ENCODE measurements at places on chromosomes 4 and X.

DNA sequence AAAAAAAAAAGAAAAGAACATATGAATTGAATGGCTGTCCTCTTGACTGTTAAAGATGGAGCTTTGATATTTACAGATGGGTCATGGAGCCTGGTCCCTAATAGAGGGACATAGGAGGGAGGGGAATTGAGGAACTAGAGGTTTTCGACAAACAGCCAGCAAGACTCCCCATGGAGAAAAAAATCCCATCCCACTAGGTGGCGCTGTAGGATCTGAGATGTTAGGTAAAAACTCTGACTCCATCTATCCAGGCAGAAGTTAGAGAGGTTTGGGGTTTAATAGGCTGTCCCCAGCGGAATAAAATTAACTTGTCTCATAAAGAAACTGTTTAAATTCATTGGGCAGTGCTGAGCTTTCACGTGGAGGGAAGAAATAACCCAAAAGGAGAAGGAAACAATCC is 45.9 kb downstream of the HMGB2 start:
- DNase-seq: peak; percentile 32

DNA sequence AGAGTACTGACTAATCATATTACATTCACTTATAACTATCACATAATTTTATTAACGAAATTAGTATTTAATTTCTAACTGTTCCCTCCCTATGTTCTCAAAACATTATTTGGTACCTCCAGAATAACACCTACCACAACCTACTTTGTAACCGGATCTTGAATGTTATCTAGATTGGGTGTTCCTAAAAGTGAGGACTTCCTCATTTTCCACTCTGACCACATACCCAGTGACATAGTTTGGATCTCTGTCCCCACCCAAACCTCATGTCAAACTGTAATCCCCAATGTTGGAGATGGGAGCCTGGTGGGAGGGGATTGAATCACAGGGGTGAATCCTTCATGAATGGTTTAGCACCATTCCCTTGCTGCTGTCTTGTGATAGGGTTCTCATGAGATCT is 21.8 kb downstream of the NR3C2 start:
- no peak for DNase-seq

- no peak for DNase-seq
Observed at GRCh38 chrX:123215397-123216089, 31.5 kb downstream of the GRIA3 start.

DNA sequence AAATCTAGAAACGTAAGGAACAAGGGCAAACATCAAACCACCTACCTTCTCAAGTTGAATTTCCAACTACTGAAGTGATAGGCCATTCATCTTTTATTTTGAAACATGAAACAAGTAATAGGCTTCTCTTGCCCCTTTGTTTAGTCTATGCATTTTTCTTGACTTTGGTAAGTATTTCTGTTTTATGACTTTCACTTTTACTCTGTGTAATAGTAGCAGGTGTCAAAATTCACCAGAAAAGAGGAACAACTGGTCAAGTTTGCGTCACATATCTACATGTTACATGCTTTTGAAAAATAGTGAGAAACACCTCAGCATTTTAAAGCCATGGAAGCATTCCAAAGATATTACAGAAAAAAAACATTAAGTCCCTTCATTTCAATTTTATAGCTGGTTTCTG is 157.1 kb upstream of the FTHL17 start:
- DNase-seq: no peak

GRCh38 chrX:119427024-119427794 is 28.1 kb downstream of the SLC25A43 start:
- no peak for DNase-seq

- DNase-seq: no peak
Observed at GRCh38 chrX:37787423-37787869, 7.6 kb downstream of the CYBB start.

- DNase-seq: no peak
Observed at GRCh38 chr4:37538931-37539330, 147.2 kb downstream of the RELL1 start.

DNA sequence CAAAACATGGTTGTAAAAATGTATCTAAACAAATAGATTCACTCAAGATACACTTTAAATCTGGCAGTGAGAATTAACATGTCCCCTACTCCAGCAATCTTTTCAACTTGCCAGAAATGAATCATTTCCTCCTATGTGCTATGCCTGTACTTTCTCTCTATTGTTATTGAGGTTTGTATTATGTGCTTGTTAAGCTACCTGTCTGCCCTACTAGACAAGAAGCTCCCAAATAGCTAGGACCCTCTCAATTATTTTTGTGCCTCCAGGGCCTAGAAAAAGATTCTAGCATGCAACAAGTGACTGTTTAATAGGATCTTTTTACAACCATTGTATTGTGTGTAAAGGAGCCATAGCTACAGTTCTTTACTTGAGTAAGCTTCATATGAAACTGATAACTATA is 3.5 kb upstream of the SAP30 start:
- DNase-seq: no peak

DNA sequence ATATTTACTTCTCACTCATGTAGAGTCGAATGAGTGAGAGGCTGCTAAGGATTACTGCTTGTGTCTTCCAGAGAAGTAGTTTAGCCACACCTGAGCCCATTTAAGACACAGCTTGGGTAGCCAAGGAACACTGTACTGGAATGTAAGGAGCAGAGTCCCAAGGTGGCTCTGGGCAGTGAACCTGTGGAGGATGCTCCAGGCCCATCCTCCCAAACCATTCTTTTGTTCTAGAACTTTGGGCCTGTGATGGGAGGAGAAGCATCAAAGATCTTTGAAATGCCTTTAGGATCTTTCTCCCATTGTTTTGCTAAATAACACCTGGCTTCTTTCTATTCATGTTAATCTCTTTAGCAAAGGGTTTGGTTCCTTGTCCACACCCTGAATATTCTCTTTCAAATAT is 162.2 kb downstream of the KLHL4 start:
- DNase-seq: no peak

DNA sequence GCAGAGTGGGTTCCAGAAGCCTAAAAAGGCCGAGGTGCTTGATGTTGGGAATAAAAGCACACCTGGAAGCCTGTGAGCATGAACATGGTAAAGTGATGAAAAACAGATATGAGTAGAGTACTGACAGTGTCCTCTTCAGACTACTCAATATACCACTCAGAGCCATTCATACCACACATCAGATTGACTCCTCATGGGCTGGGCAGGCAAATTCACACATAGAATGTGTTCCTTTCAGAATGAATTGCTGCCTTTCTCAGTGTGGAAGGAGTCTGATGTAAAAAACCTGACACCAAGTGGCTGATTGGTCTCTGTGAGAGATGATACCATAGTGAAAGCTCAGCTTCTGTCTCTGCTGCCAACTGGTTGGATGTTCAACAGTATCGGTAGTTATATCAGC is 442.7 kb downstream of the RAPGEF2 start:
- no peak for DNase-seq

DNA sequence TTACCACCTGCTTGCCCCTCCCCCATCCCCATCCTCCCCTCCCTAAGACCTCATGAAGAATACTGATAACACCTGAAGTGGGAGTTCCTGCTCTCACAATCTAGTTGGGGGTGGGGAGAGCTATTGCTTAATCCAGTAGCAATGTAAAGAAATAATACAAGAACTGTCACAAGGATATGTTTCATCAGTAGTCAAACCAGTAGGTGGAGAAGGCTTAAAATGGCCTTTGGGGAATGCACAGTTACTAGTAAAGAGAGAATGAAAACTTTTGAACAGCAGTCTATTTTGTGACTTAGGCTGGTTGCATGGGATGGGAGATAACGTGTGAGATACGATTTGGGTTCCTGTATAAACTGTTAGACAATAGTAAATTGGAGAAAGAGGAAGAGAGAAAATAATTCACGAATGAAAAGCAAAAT is 6.0 kb downstream of the GALNT7 start:
- DNase-seq: no peak

DNA sequence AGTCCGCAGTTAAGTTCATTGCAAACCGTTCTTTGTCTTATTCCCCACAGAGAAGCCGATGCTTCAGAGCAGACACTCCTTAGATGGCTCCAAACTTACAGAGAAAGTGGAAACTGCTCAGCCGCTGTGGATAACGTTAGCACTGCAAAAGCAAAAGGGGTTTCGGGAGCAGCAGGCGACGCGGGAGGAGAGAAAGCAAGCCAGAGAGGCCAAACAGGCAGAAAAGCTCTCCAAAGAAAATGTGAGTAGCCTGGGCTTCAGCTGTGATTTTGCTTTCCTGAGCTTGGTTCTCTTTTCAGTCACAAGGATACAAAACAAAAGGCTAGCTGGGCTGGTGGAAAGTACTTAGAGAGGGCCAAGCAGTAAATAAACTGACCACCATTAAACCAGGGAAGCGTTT is 64.0 kb downstream of the AASDH start:
- DNase-seq: no peak

- no peak for DNase-seq
Observed at GRCh38 chr4:83247415-83248357, 36.9 kb downstream of the COQ2 start.

GRCh38 chr4:21802406-21802805 is 146.2 kb downstream of the KCNIP4 start:
- DNase-seq: no peak

DNA sequence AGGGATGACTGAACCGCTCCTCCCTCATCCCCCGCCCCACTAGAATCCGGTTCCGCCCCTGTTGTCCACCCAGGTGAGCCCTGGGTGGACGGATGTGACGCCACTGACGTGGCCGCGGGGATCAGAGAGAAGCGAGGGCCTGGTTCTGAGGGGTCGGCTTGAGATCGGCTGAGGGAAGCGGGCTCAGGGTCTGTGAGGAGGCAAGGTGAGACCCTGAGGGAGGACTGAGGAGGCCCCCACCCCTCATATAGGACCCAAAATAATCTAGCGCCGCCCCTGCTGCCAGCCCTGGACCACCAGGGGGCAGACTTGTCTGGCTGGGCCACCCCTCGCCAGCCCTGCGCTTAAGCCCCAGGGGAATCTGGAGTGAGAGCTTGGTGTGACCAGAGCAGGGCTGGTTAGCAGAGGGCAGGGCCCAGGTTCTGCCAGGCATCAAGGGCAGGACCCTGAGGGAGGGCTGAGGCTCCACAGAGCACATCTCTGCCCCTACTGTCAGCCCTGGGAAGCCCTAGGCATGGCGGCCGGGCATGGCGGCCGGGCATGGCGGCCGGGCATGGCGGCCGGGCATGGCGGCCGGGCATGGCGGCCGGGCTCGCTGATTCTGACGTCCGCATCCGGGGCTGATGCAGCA is at the start of gene MAGEA8:
TSS of gene MAGEA8 (plus strand) at position 103 of the 631 bp plus-strand sequence. CDS start 3,090 bp downstream, outside the sequence.
- no peak for DNase-seq

GRCh38 chr4:15341733-15342300 is 86.0 kb upstream of the C1QTNF7 start:
- DNase-seq: no peak

DNA sequence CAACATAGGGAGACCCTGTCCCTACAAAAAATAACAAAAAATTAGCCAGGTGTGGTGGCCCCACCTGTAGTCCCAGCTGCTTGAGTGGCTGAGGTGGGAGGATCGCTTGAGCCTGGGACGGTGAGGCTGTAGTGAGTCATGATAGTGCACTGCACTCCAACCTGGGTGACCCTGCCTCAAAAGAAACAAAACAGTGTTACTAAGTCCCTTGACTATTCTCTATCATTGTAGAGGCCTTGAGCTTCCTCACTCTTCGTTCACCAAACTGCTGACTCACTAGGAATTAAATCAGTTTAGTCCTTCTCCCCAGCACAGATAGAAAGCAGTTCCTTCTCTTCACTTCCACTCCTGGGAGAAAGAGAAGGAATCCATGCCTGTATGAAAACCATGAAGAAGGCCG is 14.5 kb downstream of the CDS1 start:
- DNase-seq: no peak

- no peak for DNase-seq
Observed at GRCh38 chrX:10484683-10485247, 135.6 kb downstream of the MID1 start.

DNA sequence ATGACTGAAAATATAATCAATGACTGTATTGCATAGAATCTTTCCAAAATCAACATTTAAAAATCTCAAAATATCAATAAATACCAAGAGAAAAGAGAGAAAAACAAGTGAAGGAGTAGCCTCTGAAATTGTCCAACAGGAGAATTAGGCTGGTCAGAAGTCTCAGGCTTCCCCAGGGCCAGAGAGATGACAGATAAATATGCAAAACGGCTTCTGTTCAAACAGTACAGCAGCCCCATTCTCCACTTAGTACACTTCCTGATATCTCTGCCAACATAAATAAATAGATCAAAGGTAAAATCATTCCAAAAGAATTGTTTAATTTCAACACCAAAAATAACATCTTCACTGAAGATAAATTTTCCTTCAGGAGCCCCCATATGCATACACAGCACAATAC is 204.7 kb upstream of the GABRA2 start:
- DNase-seq: no peak

GRCh38 chr4:111905511-111905910 is 239.7 kb upstream of the FAM241A start:
- no peak for DNase-seq

DNA sequence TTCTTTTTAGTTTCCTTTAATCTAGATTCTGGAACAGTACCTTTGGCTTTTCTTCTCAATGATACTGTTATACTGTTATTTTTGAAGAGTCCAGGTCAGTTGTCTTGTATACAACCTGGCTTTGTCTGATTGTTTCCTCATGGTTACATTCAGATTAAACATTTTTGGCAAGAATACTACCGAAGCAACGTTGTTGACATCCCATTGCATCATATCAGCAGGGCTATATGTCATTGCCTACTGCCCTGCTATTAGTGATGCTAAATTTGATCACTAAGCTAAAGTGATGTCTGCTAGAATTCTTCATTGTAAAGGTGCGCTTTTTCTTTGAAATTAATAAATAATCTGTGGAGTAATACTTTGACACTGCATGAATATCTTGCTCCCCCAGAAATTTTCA is 5.8 kb upstream of the ATP1B4 start:
- DNase-seq: no peak

- no peak for DNase-seq
Observed at GRCh38 chr4:1041147-1041935, 29.9 kb downstream of the FGFRL1 start.

- no peak for DNase-seq
Observed at GRCh38 chr4:72442147-72442546, 126.9 kb downstream of the ADAMTS3 start.

GRCh38 chrX:16578218-16578617 is 71.7 kb upstream of the S100G start:
- DNase-seq: no peak

GRCh38 chrX:11214346-11215190 is 78.6 kb upstream of the AMELX start:
- DNase-seq: no peak

GRCh38 chr4:111043286-111043685 is 420.4 kb upstream of the PITX2 start:
- DNase-seq: no peak

All from naive thymus-derived CD4-positive, alpha-beta T cell (primary cell).